ENCODE measurements at places on chromosomes 3 and 15.

DNA sequence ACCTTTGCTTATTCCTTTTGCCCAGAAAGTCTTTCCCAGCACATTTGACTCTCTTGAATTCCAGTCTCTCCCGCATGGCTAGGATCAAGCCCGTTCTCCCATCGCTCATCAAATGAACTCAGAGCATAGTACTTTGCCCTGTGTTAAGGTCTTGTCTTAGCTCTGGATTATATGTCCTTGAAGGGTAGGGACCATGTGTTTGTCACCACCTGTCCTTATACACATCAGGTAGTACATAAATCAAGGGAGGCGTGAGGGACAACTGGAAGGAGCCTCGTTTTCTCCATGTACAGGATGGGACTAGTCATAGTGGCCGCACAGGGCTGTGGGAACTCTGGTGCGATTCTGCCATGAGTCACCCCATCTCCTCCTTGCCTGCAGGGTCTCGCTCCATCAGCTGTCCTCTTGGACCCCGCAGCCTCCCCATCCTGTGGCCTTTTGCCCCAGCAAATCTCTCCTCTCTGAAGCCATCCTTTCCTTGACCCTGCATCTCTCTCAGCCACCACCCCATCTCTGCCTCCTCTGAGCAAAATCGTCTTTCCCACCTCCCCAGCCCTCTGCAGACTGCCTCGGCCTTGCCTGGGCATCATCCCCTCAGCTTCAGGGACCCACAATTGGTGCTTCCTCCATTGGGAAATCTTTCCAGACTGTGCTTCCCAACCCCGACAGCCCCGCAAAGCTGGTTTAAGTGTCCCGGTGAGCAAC is 33.4 kb upstream of the RAB6B start:
- DNase-seq = no peak

- DNase-seq = no peak
Measured at GRCh38 chr3:192991356-192991755, 73.7 kb upstream of the MB21D2 start.

DNA sequence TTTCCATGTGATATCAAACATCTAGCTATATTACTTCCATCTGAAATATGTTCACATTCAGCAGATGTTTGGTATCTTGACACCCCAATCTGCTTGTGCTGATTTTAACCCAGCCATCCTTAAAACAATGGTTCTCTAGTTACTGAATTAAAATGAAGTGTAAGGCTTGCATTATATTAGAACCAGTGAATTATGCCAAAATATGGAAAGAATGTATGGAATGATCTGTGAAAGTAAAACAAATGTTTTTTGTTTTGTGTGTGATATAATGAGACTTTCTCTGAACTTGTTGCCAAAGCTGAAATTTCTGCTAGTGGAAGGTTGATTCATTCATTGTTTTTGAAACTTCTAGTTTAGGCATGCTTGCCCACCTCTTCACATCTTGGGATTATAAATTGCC is 317.1 kb downstream of the MEX3B start:
- no peak for DNase-seq

GRCh38 chr3:157605356-157605755 is 102.1 kb upstream of the VEPH1 start:
- no peak for DNase-seq

DNA sequence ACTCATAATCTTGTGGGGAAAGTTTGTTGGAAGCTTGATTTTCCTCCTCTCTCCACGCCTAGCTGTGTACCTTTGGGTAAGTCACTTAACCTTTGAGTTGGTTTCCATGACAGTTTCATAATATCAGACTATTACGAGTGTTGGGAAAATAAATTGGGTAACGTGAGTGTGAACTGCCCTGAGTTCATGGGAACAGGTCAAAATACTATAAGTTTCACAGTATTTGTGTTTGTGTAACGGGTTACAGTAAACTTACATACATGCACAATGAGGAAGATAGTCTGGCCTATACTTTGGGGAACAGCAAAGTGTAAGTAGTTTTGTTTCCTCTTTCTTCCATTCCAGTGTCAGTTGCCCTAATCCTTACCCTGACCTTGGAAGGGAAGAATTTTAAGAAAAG is 509.9 kb downstream of the MECOM start:
- no peak for DNase-seq

DNA sequence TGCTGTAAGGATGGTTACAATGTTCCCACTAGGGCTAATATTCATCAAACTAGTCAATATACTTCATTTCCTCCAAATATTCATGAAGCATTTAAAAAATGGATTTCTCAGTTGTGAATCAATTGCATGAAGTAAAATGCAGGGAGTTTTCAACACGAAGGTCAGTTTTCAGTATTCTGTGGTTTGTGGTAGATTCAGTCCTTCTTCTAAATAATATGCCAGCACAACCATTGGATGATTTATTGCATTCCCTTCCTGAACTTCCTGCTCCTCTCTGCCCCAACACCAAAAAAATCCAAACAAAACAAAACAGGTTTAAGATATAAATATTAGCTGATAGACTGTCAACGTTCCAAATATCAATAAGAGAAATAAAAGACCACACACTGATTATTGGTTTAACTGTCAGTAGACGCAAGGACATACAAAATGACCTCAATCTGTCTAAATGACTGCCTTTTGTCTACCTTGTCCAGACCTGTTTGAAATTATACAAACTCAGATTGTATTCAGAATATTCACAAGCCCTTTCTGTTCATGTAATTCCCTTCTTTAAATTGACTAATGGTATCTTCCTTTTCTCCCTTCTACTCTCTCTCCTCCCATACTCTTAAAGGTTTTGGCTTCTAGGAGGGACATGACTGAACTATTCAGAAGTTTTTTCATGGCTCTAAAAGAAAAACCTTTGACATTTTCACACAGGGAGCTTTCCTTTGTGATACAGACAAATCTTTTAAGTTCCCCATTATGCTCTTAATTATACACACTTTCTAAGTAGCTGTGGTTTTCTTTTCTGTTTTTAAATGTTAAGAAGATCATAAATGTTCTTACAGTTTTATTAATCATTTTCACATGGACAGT is 92.6 kb upstream of the STT3B start:
- DNase-seq = no peak

GRCh38 chr15:98740295-98740694 is 92.0 kb downstream of the IGF1R start:
- DNase-seq = no peak

GRCh38 chr3:120864541-120864940 is 43.5 kb upstream of the STXBP5L start:
- no peak for DNase-seq

- no peak for DNase-seq
Measured at GRCh38 chr3:144660186-144660585, 688.6 kb downstream of the DIPK2A start.

GRCh38 chr3:43582866-43583265 is 38.9 kb downstream of the ANO10 start:
- DNase-seq = no peak

- DNase-seq = no peak
Measured at GRCh38 chr3:9700536-9700935, 3.1 kb upstream of the CPNE9 start.

- no peak for DNase-seq
Measured at GRCh38 chr15:40290918-40291574, 8.2 kb upstream of the ANKRD63 start.

- no peak for DNase-seq
Measured at GRCh38 chr3:25581823-25582222, 82.9 kb downstream of the TOP2B start.

DNA sequence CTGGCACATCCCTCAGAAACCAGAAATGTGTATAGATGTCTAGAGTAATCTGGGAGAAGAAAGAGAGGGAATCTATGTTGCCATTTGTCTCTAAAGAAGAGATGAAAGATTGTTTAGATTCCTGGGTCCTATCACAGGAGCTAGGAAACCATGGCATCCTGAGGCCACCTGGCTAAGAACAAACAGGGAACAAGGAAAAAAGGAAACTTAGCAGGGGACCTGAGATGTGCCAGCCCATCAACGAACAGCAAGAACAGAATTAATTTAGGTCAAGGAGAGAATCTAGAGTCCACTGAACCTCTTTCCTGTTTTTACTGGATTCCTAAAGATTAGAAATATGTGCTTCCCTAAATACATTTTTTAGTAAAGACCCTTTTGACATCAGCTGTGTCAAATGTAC is 30.3 kb downstream of the IP6K1 start:
- DNase-seq = no peak

DNA sequence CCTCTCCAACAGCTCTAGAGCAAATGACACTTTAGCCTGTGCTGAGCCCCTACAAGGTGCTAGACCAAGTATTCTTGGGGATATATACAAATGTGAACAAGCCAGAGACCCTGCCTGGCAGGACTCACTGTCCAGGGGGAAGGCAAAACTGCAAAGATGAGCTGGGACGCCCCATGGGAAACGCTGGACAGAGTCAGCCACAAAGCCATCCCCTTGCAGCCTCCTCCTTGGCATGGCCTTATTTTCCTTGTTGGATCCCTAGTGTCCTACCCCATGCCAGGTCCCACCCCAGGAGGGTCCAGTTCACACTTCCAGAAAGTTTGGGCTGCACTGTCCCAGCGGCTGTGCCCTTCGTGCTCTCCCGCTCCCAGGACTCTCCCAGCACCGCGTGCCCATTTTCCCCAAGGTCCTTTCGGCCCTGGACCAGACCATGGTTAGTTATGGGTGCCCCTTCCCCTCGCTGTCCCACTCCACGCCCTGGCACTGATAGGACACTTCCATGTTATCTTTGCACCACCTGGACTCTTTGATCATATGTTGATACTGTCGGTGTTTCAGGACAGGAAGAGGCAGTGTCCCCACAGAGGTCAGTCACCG is 5.8 kb upstream of the NRROS start:
- no peak for DNase-seq

GRCh38 chr3:30156586-30157498 is 449.6 kb upstream of the TGFBR2 start:
- DNase-seq = no peak

- no peak for DNase-seq
Measured at GRCh38 chr3:104974316-104974715, 392.4 kb upstream of the ALCAM start.

DNA sequence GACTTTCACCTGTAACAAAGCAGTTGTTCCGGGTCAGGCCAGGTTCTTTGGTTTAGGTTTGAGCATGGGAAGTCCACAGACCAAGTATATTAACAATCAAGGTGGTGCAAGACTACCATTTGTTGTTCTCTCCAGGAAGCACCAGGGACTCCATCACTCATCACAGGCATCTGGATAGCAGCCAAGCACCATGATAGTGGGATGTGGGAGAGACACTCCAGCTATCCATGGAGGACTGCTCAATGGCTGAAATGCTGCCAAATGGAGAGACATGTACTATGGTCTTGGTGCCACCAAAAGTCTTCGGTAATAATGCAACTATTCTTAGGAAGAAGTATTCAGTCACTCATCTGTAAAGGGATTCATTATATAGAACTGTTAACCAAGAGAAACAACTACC is 143.0 kb downstream of the TNIK start:
- no peak for DNase-seq

GRCh38 chr3:157573281-157573680 is 70.1 kb upstream of the VEPH1 start:
- no peak for DNase-seq

DNA sequence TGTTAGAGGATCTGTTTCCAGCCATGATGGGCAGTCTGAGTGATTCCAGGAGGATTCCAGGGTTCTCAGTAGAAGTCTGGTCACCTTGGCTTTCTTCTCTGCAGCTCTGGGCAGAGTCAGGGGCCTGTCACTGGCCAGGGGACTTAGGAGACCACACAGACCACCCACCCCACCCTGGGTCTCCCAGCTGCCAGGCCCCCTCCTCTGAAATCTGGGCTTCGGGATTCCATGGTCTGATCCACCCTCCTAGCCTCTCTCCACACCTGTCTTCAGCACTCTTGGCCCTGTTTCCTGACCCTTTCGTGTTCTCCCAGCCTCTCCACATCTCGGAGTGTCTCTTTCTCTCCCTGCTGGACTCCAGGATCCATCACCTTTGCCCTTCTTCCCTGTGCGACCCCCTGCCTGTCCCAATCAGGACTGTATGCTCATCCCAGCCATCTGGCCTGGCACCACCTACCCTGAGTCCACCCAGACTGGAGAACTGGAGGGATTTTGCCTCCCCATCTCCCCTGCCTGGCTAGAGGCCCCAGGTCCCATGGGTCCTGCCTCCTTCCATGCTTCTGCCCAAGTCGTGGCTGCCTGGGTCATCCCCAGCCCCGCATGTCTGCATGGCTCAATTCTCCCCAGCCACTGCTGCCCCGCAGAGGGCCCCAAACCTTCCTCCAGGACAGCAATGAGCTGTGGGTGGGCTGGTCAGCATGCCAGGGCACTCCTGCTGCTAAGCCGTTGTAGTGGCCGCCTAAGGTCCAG is 34.3 kb downstream of the GOLGA6L10 start:
- DNase-seq = no peak

DNA sequence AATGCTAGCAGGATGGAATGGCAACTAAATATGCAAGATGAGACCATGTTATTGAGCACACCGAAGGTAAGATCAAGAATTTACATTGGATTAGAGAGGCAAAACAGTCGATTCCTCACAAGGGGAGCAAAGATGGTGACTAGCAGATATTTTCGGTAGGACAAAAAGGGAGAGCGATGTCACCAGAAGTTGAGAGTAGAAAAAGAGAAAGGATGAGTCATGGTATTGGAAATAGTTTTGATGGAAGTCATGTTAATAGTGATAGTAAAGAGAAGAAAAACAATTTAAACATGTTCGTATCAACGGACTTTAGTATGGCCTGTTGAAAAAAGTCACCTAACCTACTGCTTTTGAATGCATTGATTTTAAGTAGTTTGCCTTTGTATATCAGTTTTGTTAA is 55.0 kb downstream of the UBE2E2 start:
- DNase-seq = no peak

DNA sequence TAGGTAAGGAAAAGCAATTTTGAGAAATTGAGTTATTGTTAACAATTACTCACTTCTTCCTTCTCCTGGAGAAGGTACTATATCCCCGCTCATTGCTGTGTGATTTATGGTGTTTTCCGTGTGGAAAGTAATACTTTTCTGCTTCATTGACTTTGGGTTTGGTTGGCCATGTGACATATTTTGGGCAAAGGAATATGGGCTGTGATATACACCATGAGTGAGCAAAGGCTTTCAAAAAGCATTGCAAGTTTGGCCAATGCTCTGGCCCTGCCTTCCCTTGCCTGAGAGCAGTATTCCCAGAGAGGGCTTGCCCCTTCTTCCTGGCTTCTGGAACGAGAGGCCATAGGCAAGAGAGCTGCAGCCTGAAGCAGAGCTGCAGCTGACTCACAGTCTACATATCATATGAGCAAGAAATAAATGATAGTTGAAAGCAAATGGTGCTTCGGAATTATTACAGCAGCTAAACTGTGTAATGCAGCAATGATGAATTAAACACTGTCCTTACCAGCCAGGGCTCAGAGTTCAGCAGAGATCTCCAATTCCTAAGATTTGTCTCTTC is 216.8 kb upstream of the CD96 start:
- DNase-seq = no peak

GRCh38 chr3:192685801-192686200 is 41.5 kb downstream of the FGF12 start:
- no peak for DNase-seq

DNA sequence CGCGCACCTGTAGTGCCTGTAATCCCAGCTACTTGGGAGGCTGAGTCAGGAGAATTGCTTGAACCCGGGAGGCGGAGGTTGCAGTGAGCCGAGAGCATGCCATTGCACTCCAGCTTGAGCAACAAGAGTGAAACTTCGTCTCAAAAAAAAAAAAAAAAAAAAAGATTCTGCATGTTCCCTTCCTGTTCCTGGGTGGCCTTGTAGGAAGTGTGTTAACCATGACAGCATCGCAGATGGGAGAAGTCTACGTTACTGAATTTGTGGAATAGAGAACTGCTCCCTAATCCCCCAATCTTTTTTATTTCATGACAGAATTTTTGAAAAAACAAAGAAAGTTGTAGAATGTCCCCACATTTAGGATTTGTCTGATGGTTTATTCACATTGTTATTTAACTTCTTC is 45.4 kb downstream of the FOXL2 start:
- no peak for DNase-seq

GRCh38 chr3:108822123-108822897 is at the start of gene TRAT1:
Gene TRAT1 (plus strand): TSS chr3:108822786. CDS start chr3:108822928, 142 bp downstream.
- DNase-seq = no peak

All from stimulated activated CD4-positive, alpha-beta T cell treated with anti-CD3 and anti-CD28 coated beads, Interleukin-12 subunit alpha, Interleukin-12 subunit beta, amount 100 ng/mL, for 24 hours (primary cell).